ENCODE measurements at places on chromosomes 11 and 22.

- no peak for DNase-seq
These were observed 471.4 kb downstream of the SOX6 start for GRCh38 chr11:15884777-15885540.

GRCh38 chr11:77436969-77437368 lies 36.9 kb downstream of the PAK1 start:
- DNase-seq, result no peak

DNA sequence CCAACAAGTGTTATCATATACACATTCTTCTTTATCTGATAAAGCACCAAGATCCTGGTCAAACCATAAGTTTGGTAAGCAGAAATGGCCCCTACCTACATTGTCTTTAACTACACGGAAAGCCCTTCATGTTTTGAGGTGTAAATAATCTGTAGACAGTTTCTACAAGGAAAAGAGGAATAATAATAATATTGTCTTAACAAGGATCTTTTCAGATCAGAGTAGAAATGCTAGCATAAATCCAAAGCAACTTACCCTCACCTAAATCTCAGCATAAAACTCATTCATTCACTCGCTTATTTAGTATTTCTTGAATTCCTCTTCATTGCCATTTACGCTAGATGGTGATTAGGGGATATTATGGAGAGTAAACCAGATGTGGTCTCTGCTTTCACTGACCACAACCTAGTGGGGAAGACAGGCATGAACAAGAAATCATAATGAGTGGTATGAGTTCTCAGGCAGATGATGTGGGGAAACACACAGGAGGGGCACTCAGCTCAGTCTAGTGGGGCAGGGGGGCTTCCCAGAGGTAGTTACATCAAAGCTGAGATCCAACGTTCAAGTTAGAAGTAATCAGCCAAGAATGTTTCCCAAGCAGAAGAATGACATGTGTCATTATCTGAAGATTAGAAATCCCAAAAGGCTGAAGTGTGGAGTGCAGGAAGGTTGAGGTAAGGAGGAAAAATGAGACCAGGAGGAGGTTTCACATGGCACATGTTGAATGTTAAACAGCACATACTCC lies 65.4 kb upstream of the ZC3H12C start:
- DNase-seq, result no peak

- DNase-seq, result no peak
These were observed 64.7 kb downstream of the MTMR3 start for GRCh38 chr22:29947410-29948384.

DNA sequence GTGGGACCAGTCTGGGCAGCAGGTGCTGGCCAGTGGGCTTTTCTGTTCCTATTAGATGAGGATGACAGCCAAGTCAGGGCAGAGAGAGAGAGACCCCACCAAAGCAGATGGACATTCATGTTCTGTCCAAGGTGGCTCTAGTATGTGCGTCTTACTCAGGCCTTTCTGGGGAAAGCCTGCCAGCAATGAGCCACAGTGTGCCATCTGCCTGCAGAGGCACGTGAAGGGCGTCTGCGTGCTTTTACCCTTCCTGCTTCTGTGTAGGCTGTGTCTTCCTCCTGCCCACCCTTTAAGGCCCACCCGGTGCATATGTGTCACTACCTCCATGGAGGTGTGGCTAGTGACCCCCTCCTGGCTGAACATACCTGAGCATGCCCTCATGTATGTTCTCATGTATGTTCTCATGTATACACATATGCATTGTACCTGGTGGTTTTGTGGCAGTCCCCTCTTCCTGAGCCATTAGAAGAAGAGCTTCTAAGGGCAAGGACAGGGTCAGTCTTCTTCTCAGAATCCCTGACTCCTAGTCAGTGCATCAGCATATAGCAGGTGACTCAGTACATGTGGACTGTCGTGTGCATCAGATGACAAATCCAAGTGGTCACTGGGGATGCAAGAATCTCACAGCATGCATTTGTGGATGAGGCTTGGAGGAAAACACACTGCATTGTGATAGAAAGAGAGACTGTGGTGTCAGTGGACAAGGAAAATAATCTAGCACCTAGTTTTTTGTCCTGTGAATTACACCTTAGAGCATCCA lies 90.4 kb upstream of the YWHAH start:
- DNase-seq, result no peak
